ENCODE measurements at places on chromosomes 11 and 22. TPM values are rescaled to one million over a fixed set of nuclear protein-coding genes. Genes with fewer than 3 reads are reported as not detected.

HORMAD2 gene
- not detected for total RNA-seq

PEX26 gene
- 15.0 TPM for total RNA-seq

SLC29A2 gene
- total RNA-seq: 2.9 TPM

UCP3 gene
- 0.49 TPM for total RNA-seq

PDE3B gene
- 13.7 TPM for total RNA-seq

PVALB gene
- total RNA-seq: not detected
